Activated T-cell treated with anti-CD3 and anti-CD28 coated beads, Interleukin-2, amount 50 U/mL, for 24 hours (primary cell): ENCODE measurements at places on chromosomes 1 and 21.

- DNase-seq: no peak
Measured at GRCh38 chr1:74937176-74937575, 197.0 kb upstream of the LHX8 start.

GRCh38 chr1:78419309-78419708 lies 71.5 kb upstream of the PTGFR start:
- no peak for DNase-seq

DNA sequence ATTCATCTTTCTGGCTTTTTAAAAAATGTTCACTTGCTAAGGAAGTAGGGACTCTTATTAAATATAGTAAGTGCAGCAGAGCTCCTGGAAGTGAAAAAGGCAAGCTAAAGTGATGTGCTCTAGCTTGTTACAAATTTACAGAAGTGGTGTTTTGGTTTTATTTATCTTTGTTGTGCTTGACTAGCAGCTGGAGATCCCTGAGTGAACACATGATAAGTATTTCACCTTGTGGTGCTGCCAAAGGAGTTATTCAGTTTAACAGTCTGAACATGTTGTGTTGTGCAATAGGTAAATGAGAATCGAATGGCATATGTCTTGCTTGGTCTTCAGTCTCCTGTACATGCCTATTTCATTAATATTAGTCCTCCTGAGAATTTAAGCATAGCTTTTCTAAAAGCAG lies 315.7 kb downstream of the TPR start:
- DNase-seq: no peak

- DNase-seq: peak; percentile 72
Measured at GRCh38 chr1:6028042-6028850, 17.4 kb upstream of the KCNAB2 start.

DNA sequence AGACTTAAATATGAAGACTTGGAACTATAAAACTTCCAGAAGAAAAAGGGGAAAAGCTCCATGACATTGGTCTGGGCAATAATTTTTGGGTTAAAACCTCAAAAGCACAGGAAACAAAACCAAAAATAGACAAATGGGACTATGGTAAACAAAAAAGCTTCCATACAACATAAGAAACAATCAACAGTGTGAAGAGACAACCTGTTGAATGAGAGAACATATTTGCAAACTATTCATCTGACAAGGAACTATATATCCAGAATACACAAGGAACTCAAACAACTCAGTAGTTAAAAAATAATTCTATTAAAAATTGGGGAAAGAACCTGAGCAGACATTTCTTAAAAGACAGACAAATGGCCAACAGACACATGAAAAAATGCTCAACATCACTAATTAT lies 192.7 kb upstream of the ZNHIT6 start:
- no peak for DNase-seq

- DNase-seq: no peak
Measured at GRCh38 chr1:243465738-243466137, 209.9 kb downstream of the SDCCAG8 start.

GRCh38 chr1:178470411-178470960 lies 26.3 kb downstream of the CLEC20A start:
- DNase-seq: no peak

- no peak for DNase-seq
Measured at GRCh38 chr1:208682664-208683013, 438.5 kb upstream of the PLXNA2 start.

GRCh38 chr1:166944186-166944967 lies 31.0 kb downstream of the ILDR2 start:
- DNase-seq: no peak

DNA sequence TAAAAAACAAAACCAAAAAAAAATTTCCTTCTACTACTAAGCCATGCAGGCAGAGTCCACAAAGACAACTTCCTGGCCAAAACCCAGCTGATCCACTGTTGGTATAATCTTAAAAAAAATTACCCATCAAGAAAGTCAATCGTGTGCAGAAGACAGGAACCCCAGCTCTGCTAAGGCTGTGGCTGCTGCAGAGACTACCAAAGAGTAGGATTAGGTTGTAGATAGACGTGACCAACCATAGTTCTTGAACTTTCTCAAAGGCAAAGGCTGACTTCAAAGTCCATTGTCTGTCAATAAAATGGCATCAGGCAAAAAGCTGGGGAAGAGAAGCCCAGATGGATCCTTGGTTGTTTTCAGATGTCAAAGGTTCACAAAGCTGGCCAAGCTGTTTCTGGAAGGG lies 3.4 kb downstream of the PSMB4 start:
- no peak for DNase-seq

GRCh38 chr1:43011020-43011419 lies 52.4 kb upstream of the SLC2A1 start:
- no peak for DNase-seq

DNA sequence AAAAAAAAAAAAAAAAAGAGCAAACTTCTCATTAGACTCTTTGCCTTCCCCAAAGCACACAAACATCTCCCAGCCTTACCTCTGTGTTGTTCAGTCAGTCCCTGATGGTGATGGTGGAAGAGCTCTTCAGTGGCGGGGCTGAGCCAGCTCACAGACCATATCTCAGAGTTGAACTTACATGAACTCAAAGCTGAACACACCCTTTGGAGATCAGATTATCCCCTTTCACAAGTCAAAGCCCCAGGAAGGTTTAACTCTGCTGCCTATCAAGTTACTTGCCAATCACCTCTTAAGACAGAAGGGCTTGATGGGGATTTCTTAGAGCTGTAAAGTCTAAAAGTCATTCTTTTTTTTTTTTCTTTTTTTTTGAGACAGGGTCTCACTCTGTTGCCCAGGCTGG lies 55.2 kb upstream of the L1TD1 start:
- no peak for DNase-seq

DNA sequence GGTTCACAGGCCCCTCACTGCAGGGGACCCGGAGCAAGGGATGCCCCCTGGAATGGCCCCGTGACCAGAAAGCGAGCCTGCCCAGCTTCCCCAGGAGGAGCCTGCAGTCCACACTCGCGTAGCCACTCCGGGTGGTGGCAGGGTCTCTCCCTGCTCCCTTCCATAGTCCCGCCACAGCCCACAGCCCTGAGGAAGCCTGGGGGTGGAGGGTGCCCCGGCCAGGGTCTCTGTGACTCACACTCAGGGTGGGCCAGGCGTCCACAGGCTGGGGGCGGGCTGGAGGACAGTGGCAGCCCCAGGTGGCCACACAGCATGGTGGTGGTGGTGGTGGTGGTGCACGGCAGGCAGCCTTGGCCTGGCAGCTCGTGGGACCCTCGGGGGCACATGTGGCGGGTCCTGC lies 15.6 kb downstream of the YBEY start:
- DNase-seq: no peak

DNA sequence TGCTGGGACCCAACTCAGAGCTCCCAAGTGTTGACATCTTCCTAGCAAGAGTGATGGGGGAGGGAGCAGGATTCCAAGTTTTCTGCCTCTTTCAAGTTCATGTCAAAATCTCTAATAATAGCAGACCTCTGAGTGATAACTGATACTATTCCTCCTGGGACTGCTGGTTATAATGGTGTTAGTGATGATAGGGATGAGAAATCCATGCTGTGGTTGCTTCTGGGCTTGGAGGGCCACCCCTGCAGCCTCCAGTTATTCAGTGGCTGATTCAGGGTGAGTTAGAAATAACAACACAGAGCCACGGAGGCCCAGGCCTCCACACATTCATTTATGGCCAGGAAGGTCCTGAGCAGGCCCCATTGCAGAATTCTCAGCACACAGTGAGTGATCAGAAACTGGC lies 40.6 kb upstream of the ARTN start:
- DNase-seq: no peak

GRCh38 chr1:228079601-228080263 lies 2.8 kb upstream of the ARF1 start:
- DNase-seq: peak; percentile 26

DNA sequence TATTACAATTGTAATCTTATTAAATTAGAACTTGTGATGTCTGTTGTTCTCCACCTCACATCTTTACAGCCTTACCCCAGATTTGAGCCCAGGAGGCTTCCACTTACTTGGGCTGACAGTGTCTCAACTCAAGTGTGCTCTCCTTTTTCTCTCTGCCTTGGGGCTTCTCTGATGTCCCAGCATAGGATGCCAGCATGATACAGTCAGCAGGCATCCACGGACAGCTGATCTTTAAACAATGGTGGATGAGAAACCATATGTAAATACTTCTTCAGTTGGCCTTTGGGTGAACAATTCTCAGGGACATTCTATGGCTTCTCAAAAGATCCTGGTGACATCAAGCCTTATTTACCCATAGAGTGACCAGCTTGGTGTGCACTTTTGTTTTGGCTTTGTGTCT lies 107.6 kb upstream of the GORAB start:
- no peak for DNase-seq

DNA sequence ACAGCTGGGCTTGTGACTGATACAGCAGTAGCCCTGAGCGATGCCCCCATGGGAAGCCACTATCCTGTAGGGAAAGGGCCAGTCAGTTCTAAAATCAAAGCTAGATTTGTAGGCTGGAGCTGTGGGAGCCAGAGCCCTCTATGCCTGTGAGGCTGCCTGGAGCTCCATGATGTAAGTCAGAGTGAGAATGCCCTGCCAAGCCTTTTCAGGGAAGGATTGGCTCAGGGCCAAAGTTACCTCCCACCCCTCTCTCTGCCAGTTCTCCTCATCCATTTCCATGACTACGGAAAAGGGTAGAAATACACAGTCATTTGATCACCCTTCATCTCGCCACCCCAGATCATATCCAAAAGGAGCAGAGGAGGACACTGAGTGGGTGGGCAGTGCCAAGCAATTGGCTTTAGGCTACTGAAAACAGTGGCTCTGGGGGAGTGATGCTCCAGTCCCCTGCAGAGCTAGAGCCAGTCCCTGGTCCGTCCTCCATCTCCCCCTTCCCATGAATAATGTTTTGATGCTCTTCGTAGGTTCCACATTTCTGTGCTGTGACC lies 59.5 kb upstream of the KCNA3 start:
- no peak for DNase-seq

GRCh38 chr1:25530186-25531081 lies 13.0 kb upstream of the LDLRAP1 start:
- no peak for DNase-seq

- DNase-seq: no peak
Measured at GRCh38 chr21:46562472-46562871, 42.4 kb downstream of the S100B start.

DNA sequence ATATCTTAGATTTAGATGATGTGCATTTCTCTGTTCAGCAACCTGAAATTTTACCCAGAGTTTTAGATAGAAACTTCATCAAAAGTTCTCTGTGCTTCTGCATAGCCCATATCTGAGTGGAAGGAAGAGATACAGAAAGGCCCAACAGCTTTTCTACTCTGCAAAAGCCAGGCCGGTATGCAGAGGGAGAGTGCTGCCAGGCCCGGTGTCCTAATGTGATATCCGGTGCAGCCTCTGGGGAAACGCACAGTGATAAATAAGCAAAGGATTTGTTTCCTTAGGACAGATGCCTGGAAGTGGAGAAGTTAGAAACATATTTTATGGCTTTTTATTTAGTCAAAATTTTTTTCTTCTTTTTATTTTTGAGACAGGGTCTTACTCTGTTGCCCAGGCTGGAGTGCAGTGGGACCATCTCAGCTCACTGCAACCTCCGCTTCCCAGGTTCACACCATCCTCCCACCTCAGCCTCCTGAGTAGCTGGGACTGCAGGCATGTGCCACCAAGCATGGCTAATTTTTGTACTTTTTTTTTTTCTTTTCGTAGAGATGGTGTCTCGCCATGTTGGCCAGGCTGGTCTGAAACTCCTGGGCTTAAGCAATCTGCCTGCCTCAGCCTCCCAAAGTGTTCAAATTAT lies 145.8 kb downstream of the PATJ start:
- no peak for DNase-seq

GRCh38 chr21:38404177-38404576 lies 94.1 kb downstream of the ERG start:
- no peak for DNase-seq

GRCh38 chr1:118012515-118013124 lies 83.1 kb downstream of the WDR3 start:
- DNase-seq: no peak

DNA sequence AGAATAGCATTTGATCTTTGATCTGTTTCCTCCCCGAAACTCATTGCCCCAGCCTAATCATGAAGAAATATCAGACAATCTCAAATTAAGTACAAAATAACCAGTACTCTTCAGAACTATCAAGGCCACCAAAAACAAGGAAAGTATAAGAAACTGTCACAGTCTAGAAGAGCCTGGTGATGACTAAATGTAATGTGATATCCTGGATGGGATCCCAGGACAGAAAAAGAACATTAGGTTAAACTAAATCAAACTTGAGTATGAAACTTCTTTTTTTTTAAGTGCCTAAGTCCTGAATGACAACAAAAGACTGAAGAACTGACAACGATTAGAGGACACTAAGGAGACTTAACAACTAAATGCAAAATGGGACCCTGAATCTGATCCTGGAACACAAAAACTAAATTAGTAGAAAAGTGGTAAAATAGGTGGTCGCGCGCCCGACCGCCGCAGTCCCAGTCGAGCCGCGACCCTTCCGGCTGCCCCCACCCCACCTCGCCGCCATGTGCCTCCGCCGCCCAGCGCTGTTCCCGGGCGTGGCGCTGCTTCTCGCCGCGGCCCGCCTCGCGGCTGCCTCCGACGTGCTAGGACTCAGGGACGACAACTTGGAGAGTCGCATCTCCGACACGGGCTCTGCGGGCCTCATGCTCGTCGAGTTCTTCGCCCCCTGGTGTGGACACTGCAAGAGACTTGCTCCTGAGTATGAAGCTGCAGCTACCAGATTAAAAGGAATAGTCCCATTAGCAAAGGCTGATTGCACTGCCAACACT lies 5.5 kb upstream of the PRKAB2 start:
- DNase-seq: no peak

GRCh38 chr1:54507033-54507870 lies 40.8 kb upstream of the ACOT11 start:
- no peak for DNase-seq

GRCh38 chr1:210746024-210746731 lies 387.8 kb downstream of the KCNH1 start:
- DNase-seq: no peak

DNA sequence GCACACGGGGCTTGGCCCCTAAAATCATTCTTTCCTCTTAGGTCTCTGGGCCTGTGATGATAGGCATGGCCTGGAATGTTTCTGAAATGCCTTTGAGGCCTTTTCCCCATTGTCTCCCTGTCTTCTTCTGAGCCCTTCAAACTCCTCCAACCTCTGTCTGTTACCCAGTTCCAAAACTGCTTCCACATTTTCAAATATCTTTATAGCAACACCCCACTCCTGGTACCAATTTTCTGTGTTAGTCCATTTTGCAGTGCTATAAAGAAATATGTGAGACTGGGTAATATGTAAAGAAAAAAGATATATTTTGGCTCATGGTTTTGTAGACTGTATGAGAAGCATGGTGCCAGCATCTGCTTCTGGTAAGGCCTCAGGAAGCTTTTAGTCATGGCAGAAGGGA lies 158.8 kb downstream of the TM2D1 start:
- DNase-seq: no peak

DNA sequence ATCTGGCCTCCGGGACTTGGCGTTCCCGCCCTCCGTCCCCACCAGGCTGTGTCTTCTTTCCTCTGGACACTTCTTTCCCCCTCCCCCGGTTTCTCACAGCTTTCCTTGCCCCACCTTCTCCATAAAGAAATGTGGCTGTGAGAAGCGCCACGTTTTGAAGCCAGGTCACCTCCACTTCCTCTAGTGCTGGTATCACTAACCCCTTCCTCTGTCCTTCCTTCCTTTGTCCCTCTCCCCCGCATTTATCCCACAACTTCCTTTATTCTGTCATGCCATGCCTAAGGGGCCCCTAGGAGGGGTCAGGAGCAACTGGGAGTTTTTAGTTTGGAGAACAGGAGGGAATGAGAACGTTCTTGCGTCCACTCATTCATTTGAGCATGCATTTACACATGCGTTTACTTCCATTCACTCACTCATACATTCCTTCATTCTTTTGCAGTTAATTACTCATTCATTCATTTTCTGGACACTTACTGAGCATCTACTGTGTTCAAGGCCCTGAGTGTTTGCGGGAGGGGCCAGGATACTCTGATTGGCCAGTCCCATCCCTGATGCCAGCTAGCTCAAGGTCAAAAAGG lies 5.0 kb upstream of the ACOT11 start:
- DNase-seq: no peak
